Activated naive CD8-positive, alpha-beta T cell treated with anti-CD3 and anti-CD28 coated beads, Interleukin-2, amount 10 ng/mL, durations not matched to agents 7 days and 5 days (primary cell): ENCODE measurements at places on chromosomes 1 and 21. TPM values are rescaled to one million over a fixed set of nuclear protein-coding genes. Genes with fewer than 3 reads are reported as not detected.
A peak's percentile ranks its signal among the peaks of the same experiment; 100 is the strongest.

DNA sequence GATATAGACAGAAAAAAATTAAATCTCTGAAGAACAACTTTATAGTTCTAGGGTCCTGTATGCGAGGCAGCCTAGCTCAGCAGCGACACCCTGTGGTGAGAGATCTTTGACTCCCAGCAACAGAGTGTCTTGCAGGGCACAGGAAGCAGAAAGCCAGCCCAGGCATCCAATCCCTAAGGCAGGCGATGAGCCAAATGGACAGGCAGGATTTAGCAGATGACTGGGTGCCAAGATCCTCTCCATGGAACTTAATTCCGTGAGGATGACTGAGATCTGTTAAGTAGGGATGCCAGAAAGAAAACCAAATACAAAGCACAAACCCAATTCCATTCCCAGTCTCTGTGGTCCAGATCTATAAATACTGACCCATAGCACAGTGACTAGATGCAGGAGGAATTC, 38.8 kb downstream of the HLCS start:
- DNase-seq: peak; percentile 73

GRCh38 chr1:115977499-115978258, 1.4 kb downstream of the SLC22A15 start:
- no peak for DNase-seq

DNA sequence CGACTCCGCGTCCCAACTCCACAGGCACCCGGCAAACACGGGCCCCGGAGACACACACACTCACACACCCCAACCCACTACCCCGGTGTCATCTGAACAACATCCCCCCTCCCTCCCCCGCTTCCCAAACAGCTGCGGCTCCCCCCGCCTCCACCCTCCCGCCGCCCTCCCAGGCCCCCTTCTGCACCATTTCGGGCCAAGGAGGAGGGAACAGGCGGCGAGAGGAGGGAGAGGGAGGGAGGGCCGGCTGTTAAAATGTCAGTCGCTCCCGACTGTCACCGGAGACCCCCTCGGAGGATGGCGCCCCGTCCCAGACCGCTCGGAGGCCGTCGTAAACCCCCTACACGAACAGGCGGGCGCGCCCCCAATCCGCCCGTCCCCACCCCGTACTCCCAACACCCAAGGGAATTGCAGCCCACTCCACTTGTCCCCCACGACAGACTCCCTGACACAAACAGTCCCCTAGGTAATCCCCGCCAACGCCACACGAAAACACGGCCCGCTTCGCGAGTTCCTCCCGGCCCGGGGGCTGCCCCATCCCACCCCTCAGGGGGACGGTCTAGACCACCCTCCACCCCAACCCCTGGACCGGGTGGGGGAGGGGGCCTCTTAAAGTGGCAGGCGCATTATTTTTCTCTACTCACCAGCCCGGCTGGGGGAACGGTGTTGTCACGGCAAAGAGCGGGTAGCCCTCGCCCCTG, 583 bp downstream of the MEF2D start:
- DNase-seq: peak; percentile 38

DNA sequence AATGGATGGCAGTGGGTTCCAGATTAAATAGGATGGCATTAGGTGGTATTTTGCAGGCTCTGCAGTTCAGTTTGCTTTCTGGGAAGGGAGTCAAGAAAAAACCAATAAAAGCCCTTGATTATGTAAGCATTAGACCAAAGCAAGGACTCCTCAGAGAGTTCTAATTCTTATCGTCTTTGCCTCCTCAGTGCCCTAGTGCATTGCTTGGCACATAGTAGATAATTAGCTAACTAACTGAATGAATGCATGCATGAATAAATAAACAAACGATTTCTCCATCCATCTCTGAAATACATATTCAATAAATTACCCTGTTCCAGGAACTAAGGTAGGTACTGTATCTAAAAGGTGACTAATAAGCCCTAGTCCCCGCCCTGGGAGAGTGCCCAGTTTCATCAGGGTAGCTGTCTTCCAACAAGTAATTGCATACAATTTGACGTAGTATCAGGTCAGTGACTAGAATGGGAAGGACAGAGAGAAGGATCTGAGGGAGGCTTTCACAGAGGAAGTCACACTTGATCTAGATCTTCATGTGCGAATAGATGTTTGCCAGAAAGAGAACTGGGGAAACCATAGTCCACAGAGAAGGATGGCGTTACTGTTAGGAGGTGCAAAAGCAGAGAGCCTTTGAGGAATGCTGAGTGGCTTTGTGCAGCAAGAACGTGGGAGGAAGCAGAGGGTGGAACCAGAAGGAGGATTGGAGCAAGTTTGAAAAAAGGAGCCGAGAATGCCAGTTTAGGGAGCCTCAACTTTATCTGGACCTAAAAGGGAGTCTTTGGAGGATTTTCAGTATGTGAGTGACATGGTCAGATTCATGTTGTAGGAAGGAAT, 111.4 kb downstream of the TBX19 start:
- DNase-seq: no peak

EXO1 gene
- 32.7 TPM for total RNA-seq
